ENCODE measurements at places on chromosomes 3 and 15.

GRCh38 chr15:70398694-70399093 is 301.0 kb upstream of the TLE3 start:
- no peak for DNase-seq

GRCh38 chr3:8635125-8635524 is 9.5 kb downstream of the SSUH2 start:
- DNase-seq: no peak

- DNase-seq: peak; percentile 9
Measured at GRCh38 chr3:171480526-171480925, 20.3 kb upstream of the TNIK start.

- no peak for DNase-seq
Measured at GRCh38 chr15:95557226-95558046, 773.1 kb upstream of the NR2F2 start.

DNA sequence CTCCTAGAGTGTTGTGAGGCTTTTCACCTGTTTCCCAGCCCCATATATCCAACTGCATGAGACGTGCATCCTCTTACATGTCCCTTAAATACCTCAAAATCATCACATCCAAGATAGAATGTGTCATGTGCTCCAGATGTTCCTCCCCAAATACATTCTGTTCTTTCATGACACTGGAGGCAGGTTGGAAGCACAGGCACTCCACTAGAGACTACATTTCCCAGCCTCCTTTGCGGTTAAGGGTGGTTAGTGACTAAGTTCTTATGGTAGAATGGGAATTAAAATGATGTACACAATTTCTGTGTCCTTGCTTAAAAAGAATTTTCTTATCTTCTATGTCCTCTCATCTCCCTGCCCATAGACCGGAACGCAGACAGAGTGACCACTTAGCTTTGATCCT is 34.3 kb downstream of the TMEM40 start:
- no peak for DNase-seq

DNA sequence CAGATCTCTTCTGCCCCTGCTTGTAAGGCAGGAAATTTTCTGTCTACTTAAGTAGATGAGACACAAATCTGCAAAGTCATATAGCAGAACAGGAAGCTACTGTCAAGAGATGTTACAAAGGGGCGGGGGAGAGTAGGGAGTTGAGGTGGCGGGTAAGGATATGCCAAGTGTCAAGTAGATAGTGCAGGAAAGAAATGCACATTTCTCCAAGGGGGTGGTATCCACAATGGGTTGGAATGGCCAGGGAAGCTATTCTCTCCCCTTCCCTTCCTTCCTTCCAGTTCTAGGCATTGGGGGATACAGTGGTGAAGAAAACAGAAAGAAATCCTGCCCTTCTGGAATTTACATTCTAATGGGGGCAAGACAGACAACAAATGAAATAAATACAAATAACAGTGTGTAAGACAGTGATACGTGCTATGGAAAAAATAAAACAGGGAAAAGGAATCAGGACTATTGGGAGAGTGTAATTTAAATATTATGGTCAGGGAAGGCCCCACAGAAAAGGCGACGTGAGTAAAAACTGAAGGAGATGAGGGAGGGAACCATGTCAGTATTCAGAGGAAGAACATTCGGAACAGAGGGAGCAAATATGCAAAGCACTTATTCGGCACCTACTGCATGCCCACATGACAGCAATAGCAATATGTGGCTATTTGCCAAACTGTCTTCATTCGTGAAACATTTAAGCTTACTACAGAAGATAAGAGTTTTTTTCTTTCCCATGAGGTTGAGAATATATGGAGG is 42.8 kb upstream of the RNU6-1 start:
- peak; percentile 84 for DNase-seq

DNA sequence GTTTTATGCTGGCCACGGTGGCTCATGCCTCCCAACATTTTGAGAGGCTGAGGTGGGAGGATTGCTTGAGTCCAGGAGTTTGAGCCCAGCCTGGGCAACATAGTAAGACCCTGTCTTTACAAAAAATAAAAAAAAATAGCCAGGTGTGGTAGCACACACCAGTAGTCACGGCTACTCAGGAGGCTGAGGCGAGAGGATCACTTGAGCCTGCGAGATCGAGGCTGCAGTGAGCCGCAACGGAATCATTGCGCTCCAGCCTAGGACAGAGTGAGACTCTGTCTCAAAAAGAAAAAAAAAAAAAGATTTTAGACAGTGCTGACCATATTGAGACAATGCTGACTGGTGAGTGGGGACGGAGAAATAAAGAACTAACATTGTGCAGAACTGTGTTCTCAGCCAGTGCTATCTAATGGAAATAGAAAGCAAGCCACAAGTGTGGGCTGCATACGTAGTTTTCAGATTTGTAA is 67.2 kb downstream of the ST6GAL1 start:
- DNase-seq: no peak

DNA sequence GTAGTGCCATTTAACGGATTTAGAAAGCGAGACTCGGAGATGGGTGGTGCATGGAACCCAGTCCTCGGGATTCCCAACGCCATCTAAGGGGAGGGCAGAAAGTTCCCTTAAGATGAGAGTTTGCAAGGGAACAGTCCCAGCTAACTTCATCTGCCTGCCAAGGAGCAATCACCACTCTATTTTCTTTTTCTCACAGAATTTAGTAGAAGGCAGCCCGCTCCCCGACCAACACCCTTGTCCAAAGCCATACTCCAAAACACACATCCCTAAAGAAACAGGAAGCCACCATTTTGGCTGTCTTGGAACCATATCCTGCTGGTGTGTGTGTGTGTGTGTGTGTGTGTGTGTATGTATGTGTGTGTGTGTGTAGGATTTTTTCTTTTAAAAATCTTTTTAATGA is 7.1 kb upstream of the FGD5 start:
- DNase-seq: no peak

DNA sequence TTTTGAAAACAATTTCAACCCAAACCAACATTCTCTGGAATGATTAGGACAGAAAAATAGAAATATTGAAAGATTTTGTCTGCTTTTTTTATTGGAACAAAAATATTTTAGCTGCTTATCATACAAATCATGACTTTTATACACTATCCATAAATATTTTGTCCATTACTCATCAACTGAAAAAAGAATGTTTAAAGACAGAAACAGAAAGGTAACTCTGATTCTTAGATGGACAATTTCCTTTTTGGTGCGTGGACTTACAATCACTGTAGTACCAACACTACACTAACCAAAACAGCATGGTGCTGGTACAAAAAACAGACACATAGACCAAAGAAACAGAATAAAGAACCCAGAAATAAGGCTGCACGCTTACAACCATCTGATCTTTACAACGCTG is 582.8 kb upstream of the CCDC54 start:
- no peak for DNase-seq

- DNase-seq: no peak
Measured at GRCh38 chr3:174276826-174277225, 582.3 kb upstream of the NAALADL2 start.

- peak; percentile 54 for DNase-seq
Measured at GRCh38 chr15:59296181-59296617, 76.5 kb downstream of the MYO1E start.

DNA sequence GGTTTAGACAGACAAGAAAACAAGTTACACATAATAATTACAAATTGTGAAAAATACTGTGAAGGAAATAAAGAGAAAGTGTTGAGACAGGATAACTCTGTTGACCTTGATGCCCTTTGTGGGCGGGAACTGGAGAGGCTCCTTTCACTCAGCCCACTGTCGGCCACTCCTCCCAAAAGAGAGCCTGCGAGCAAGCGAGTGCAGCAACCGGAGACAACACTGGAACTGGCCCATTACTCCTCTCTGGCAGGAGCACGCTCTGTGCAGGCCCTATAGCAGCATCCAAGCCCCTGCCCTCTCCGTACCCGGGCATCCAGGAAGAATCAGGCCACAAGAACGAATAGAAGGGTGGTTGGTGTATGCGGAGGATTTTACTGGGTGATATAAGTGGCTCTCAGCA is 16.2 kb upstream of the DUT start:
- no peak for DNase-seq

GRCh38 chr3:72982609-72983366 is 13.8 kb upstream of the PPP4R2 start:
- peak; percentile 69 for DNase-seq

GRCh38 chr3:31704591-31705179 is 172.0 kb downstream of the STT3B start:
- peak; percentile 74 for DNase-seq

DNA sequence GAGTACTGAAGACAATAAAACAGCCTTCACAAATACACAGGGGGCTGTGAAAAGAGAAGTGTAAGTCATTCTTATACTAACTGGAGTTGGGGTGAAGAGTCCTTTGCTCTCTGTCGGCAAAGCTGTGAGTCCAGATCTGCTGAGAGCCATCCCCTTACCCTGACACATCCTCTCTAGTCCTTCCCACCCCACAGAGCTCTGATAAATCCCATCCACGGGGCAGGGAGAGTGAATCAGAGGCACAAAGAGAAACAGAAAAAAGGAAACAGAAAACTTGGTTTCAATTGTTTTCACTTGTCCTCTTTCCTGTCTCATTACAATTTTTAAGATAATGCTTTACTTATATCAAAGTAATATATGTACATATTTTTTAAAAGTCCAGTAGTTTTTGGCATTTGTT is 18.2 kb upstream of the ZNF639 start:
- DNase-seq: no peak

DNA sequence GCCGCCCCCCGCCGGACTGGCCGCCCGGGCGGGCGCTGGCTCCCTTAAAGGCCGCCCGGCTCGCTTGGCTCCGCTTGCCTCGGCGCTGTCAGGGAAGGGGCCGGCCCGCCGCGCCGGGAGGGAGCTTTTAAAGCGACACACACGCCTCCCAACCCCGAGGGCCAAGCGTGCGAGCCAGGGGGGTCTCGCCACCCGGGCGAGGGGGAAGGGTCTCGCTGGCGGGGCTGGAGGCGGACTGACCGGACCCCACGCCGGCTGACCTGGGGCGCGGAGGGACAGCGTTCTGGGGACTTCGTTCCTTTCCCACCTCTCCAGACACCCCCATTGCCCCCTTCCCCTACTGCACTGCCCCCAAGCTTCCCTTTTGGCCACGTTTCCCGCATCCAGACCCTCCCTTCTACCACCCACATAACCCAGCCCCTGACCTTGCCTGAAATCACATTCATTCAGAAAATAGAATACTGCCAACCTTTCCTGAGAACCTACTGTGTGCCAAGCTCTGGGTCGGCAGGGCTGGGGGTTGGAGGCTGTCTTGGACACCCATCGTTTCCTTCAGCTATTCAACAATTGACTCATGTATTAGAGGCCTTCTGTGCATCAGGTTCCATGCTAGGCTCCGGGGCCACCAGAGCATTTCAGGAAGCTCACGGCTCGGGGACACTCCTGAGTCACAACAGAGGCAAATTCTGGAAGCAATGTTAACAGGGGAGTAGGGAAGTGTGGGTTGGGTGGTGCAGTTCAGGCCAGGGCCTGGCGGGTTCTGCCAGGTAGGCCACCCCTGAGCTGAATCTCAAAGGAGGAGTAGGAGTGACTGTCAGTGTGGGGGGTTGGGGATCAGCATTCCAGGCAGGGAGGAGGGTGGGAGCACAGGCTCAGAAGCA is at the start of gene INSYN1:
TSS of gene INSYN1 (minus strand) at position 102 of the 881 bp plus-strand sequence. CDS start 2,221 bp downstream, outside the sequence.
- no peak for DNase-seq

DNA sequence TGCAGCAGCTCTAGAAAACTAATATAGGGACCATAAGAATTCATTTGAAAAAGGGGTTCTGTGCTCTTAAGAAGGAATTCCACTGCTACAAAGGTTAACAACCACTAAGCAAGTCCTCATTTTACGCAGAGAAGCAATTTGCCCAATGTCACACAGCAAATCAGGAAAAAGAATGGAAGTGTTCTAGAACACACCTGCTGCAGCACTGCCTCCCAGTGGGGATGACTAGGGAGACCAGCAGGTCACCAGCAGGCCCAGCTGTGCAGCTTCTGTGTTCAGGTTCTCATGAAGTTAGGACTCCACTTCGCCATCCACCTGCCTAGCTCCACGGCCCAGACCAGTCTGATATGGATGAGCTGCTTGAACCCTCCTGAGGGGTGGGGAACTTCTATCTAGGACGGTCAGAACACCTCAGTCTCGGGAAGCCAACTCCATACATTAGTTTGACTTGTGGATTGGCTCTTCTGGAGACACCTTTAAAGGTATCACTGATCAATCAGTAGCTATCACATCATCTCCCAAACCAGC is 18.6 kb downstream of the POMGNT2 start:
- no peak for DNase-seq

DNA sequence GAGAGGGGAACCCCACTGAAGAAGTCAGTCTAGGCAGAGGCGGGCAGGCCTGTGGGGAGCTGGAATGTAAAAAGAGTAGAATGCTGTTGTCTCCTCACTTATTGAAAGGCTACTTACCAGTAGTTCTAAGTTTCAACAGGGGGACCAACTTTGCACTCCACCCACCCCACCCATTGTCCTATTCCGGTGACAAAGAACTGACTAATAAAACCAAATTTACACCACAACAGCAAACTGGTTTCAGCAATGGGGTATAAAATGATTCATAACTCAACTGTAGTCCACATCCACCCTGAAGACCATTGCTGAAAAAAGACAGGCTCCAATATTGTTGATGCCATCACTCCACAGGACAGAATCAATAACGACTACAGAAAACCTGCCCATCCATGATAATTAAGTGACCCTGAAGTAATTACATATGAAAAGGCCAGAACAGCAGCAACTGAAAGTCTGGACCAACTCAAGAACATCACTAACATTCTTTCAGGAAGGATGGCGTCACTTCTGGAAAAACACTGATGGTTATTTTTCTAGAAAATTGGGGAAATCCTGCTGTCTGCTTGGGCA is 80.2 kb downstream of the ABI3BP start:
- DNase-seq: no peak

GRCh38 chr3:8303466-8303865 is 198.2 kb upstream of the LMCD1 start:
- DNase-seq: no peak

DNA sequence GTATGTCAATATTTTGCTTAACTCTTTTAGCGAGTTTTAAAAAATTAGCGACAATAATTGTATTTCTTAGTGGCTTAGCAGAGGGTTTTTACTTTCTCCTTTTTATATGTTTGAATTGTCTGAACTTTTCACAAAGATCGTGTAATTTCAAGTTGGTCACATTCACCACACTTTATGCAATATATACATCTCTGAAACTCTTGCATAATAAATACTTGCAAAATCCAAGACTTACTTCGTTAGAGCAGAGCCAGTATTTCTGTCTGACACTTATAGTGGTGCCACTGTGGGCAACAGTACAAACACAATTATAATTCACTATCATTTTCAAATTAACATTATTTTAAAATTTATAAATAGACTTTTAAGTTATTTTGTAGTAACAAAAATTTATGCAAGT is 62.0 kb downstream of the SUCNR1 start:
- DNase-seq: peak; percentile 58

GRCh38 chr15:70251246-70251990 is 153.7 kb upstream of the TLE3 start:
- no peak for DNase-seq

GRCh38 chr3:98188545-98188944 is 22.0 kb downstream of the OR5H15 start:
- DNase-seq: peak; percentile 45

DNA sequence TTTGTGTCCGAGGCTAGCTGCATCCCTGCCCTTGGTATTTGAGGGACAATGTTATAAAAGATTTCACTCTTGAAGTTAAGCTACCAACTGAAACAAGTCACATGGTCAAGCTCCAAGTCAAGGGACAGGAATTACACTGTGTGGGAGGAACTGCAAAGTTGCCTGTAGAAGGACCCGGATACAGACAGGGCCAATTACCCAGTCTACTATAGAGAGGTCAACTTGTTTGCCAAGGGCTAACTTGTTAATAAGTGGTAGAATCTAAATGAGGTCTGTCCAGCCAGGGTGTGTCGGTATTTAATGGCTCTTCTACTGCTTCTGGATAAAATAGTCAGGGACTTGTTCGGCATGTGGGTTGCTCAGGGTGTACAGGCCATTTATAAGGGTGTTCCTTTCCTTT is 55.7 kb downstream of the PTPRG start:
- no peak for DNase-seq

Measured in inflammatory macrophage treated with lipopolysaccharide for 1 hour (primary cell).